Stimulated activated CD8-positive, alpha-beta memory T cell treated with anti-CD3 and anti-CD28 coated beads, Interleukin-4, amount 100 ng/mL, for 1 hour (primary cell): ENCODE measurements at places on chromosomes 11 and 22.

DNA sequence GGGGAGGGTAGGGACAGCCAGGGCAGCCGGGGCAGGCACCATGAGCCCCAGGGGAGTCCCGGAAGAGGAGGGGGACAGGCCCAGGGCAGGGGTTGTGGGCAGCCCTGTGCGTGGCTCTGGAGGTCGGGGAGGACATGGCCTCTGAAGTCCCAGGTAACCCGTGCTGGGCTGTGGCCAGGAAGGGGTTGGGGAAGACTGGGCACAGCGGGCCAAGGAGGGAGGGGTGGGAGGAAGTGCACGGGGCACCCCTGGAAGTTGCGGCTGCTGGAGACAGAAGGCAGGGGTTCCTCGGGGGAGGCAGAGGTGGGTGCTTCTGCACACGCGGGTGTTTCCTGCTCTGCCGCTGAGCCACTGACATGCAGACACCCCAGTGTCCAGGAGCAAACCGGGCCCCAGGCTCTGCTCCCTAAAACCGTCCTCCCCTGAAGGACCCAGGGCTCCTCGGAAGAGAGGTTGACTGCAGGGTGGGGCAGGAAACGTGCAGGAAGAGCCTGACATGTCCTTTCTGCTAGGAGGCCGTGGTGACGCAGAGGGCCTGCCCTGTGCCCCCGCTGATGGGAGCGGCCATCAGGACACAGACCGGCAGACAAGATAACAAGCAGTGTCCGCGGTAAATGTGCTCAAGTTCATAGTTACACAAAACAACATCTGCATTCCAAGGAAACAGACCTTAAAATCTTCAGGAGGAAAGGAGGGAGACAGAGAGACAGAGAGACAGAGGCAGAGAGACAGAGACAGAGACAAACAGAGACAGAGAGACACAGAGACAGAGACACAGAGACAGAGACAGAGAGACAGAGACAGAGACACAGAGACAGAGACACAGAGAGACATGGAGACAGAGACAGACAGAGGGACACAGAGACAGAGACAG lies 5.7 kb downstream of the TNNI2 start:
- no peak for DNase-seq

DNA sequence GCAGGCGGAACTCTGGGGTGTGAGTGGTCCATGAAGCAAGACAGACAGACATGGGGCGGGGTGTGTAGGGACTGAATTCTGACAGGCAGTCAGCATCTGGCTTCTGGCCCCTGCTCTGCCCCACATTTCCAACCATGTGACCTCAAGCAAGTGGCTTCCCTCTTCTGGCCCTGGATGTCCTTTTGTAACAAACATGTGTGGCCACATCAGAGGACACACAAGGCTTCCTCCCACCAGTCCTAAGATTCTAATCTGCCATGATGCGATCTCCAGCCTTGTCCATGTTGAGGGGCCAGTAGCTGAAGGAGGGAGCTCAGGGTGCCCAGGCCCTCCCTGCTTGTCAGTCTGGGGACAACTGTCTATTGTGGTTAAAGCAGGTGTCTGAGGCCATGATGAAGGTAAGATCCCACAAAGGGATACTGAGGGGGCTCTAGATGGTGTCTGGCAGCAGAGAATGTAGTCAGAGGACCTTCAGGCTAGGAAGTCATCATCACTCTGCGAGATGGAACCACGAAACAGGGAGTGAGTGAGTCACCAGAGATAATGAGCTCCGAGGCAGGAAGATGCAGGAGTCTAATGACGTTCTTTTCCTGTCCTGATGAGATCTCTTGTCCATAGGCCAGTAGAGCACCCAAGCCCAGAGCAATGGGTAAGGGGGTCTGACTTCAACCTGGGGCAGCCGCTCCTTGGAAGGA lies 27.4 kb downstream of the DRD2 start:
- DNase-seq: no peak

DNA sequence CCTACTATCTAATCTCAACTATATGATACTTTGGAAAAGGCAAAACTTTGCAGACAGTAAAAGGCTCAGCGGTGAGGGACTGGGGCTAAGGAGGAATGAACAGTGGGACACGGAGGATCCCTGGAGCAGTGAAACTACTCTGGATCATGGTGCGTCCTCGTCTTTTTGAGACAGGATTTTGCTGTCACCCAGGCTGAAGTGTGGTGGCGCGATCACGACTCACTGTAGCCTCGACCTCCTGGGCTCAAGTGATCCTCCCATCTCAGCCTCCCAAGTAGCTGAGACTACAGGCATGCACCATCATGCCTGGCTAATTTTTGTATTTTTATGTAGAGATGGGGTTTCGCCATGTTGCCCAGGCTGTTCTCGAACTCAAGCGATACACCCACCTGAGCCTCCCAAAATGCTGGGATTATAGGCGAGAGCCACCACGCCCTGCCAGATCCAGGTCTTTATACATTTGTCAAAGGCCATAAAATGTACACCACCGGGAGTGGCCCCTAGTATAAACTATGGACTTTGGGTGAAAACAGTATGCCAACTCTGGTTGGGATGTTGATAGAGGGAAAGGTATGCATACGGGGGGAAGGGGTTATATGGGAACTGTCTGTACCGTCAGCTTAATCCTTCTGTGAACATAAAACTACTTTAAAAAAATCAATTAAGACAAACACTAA lies 28.0 kb upstream of the CYP2D6 start:
- no peak for DNase-seq

DNA sequence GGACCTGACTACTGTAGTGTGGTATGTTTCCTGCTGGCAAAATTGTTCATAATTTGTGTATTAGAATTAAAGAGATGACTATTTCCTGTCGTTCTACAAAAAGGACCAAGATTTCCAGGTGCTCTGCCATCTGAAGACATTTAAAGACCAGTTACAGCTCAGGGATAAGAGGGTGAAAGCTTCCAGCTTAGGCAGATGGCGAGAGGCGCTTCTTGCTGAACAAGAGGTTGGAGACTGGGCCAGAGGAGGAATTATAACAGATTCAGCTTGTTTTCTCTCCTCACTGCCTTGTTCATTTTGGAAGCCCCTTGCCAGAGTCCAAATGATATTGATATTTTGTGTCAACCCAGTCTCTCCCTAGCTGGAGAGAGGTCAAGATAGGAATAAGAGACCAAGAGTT lies 23.1 kb upstream of the NNMT start:
- DNase-seq: no peak

DNA sequence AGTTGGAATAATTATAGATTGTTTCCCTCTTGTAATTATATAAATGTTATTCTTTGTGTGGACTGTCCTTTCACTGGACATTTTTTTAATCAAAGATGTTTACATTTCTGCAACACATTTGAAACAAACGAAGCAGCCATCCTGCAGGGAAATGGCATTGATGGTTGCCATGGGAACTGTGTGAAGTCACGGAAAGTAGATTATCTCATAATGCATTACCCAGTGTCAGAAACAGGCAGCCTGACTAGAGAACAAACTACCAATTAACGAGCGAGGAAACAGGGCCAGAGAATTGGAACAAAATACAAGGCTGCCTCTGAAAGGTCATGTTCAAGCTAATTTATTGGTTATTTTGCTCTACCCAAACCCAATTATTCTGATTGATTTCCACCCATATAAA lies 96.9 kb upstream of the LARGE1 start:
- DNase-seq: no peak
